ENCODE measurements at places on chromosomes 1 and 21. TPM values are rescaled to one million over a fixed set of nuclear protein-coding genes. Genes with fewer than 3 reads are reported as not detected.

The PDPN gene
- total RNA-seq, result not detected

The CELA3A gene
- total RNA-seq, result not detected

- ATAC-seq, result no peak
Observed at GRCh38 chr1:50591598-50591997, 168.4 kb upstream of the DMRTA2 start.

- ATAC-seq, result no peak
Observed at GRCh38 chr21:46142582-46143473, 12.6 kb downstream of the FTCD start.

DNA sequence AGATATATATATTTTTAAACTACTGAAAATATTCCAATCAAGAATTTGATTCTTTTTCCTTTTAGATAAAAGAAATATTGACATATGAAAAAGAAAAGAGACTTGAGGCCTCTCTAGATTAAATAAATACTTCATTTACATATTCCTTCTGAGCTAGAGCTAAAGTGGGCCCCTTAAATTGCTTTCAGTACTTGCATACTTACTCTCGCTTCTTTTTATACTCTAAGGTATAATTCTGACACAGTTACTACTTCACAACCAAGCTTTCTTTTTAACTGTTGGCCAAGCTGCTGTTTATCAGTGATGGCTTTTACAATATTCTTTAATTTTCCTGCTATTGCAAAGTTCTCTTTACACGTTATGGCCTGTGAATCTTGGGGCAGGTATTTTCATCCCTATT lies 24.6 kb downstream of the EXTL2 start:
- no peak for ATAC-seq

- peak; percentile 20 for ATAC-seq
Observed at GRCh38 chr1:35706846-35707600, 11.7 kb downstream of the C1orf216 start.

GRCh38 chr1:204623894-204624361 lies 61.6 kb downstream of the LRRN2 start:
- ATAC-seq, result no peak

- no peak for ATAC-seq
Observed at GRCh38 chr1:242605521-242605920, 81.0 kb upstream of the PLD5 start.

Data from activated T-helper 17 cell treated with anti-CD3 and anti-CD28 coated beads, Interleukin-2, amount 50 U/mL, for 72 hours (primary cell).